ENCODE measurements at places on chromosomes 3 and 15.

DNA sequence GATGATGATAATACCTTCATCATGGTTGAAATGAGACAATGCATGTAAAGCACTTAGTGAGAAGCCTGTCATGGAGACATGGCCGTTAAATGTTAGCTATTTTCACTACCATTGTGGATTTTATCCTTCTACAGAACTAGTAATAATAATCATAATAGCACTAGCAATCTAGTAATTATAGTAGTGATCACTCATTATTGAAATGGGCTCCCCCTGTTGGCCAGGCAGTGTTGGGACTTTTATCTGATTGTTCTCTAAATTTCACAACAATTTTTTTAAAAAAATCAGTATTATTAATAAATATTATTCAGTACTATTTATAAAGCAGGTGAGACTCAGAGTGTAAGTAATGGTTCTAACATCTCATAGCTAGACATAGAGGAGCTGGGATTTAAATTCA, 396.3 kb downstream of the IL5RA start:
- no peak for DNase-seq

DNA sequence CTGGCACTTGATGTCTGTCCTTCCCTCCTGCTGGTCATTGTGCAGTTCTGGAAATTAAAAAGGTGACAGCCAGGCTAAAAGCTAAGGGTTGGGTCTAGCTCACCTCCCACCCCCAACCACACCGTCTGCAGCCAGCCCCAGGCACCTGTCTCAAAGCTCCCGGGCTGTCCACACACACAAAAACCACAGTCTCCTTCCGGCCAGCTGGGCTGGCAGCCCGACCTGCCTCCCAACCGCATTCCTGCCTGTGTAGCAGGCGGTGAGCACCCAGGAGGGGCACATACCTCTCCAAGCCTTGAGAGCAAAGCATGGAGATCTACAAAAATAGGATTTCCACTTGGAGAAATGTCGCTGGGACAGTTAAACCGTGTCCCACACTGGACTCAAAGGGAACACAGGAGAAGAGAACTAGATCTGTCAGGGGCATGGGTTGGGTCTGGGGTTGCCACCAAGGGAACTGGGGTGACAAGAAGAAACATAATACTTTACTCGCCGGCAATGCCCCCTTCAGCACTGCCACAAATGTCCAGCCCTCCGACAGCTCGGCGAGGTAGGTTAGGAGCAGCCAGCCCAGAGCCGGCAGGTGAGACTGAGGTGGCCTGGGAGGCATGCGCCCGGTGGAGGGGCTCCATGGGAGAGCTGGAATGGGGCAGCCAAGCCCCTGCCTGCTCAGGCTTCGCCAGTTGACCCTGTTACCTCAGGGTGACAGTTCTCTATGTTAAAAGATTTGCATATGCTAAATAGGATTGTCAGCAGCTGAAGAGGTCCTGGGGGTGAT, 52.2 kb downstream of the EXOG start:
- no peak for DNase-seq

GRCh38 chr15:72722071-72722696, 36.2 kb downstream of the BBS4 start:
- DNase-seq = peak; percentile 68

GRCh38 chr3:175149675-175150074, 290.5 kb downstream of the NAALADL2 start:
- DNase-seq = peak; percentile 46

GRCh38 chr3:33646406-33646805, 71.6 kb downstream of the CLASP2 start:
- no peak for DNase-seq

GRCh38 chr15:83871808-83872559, 218.1 kb downstream of the ADAMTSL3 start:
- DNase-seq = peak; percentile 37

GRCh38 chr3:149145356-149145755, 15.9 kb downstream of the HPS3 start:
- no peak for DNase-seq

DNA sequence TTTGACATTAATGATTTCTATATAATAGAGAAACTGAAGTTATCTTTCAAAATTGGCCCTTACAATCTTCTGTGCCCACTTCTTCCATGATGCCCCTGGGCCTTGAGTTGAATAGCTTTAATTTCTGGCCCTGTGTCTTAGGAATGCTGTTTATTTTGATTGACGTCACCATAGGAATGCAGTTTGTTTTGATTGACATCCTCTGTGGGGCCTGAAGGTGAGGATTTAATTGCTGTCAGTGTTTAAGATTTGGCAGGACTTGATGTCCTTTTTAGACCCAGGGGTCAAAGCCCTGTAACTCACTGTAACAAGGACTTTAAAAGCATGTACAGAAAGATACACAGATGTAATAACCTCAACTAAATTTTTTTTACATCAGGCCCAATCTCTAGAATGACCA, 83.3 kb downstream of the GLDN start:
- DNase-seq = no peak

DNA sequence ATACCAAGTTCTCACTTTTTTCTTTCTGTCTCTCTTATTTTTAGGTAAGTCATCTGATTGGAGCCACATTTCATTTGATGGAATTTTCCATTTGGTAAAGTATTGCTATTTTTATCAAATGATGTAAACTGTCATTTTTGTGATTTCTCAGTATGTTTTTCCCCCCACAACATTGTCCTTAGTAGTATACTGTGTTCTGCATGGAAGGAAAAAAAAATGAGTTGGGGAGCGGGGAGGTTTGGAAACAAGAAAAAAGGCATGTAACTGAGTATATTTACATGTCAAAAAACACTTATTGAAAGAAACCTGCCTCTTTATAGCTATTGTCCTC, 104.2 kb downstream of the FILIP1L start:
- DNase-seq = no peak

DNA sequence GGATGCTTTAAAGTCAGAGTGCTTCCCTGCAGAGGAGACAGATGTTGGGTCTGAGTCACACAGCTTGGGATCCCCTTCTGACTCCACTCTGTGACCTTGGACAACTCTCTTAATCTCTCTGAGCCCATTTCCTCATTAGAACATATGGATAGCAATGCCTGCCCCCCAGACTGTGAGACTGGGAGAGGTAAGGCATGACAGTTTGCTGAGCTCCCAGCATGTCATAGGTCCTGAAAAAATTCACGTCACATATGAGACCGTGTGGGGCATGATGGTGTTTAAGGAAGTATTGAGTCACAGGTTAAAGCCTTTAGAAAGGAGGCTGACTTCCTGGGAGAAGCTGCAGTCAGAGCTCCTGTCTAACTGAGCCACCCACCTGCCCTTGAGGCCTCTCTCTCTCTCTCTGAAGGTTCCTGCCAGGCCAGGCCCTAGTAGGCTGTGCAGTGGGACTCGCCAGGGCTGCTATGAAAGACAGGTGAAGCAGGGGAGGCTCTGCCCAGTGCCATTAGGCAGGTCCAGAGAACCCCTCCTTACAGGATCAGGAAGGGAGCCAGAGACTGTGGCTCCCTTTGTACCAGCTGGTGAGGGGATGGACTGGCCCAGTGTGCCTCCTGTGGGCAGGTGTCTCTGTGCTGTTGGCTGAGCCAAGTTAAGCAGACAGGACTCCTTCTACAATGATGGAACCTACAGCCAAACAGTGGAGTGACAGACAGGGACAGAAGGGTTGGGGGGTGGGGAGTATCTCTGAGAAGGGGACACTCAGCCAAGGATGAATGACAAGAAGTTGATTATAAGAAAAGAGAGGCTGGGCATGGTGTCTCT, 19.5 kb upstream of the DOCK3 start:
- no peak for DNase-seq

DNA sequence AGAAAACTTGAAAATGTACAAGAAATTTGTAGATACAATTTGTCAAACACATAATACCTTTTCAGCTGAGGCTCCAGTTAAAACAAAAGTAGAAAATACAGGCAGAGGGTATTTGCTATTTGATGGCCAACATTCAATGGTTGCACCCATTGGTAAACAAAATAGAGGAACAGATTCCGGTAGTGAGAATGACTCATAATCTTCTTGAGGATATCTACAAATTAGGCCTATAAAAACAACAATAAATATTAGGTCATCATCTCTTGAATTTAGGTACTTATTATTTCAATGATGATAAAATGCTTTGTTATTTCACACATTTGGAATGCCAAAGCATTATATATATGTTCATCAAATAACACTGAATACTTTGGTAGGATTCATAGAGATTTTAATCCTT, 53.4 kb downstream of the DENND4A start:
- DNase-seq = no peak

DNA sequence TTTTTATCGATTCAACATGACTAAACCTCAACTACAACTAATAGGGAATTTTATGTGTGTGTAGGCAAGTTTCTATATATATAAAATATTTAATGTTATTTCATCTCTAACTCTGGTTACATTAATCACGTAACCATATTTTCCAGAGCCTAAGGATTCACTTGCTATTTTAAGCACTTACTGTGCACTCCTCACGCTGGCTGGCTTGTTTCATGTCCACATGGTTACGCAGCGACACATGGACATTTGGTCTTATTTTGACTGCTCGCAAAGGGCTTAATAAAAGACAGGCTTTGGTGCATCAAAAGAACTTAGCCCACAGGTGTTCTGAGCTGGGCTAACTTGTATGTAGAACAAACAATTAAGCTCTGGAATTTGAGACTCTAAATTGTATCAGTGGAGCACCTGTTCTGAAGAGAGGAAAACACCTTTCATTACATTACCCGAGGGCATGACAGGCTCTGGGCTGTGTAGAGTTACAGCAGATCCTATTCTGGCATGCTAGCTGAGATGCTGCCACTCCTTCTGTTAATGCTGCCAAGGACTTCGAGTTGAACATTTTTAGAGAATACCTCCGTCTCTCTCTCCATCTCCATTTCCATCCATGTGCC, 130.0 kb upstream of the NR2F2 start:
- DNase-seq = no peak

- no peak for DNase-seq
Observed at GRCh38 chr3:11699083-11699427, 55.3 kb upstream of the VGLL4 start.

GRCh38 chr15:79678032-79678701, 218.6 kb downstream of the MTHFS start:
- DNase-seq = no peak

- no peak for DNase-seq
Observed at GRCh38 chr3:101497803-101498202, 15.2 kb downstream of the SENP7 start.

DNA sequence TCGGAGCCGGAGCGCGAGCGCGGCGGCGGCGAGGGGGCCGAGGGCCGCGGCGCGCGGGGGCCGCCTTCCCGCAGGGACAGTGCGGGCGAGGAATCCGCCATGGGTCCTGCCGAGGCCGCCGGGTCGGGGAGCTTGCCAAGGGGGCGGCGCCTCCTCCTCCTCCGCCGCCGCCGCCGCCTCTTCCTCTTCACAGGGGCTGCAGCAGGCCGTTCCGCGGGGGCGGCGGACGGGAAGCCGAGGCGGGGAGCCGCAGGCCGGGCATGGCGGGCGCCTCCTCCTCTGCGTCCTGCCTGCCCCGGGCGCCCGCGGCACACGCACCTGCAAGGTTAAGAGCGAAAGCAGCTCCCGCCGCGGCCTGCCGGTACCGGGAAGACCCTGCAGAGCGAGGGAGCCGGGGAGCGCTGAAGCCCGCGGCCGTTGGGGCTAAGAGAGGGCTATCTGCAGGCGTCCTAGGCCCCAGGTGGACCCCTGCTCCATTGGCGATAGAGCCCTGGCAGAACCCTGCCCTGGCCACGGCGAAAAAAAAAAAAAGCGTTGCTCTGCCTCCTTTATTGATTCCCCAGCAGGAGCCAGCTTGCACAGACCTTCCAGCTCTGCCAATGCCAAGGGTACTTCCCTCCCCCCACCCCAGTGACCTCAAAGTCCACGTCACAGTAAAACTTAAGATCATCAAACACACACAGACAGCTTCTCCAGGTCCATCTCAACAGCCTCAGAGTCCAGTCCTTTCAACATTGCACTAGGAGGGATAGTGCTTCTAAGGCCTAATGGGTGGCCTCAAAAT, at the start of gene LYSMD2:
Gene LYSMD2, minus strand, starts transcription at position 134 of the 784 bp plus-strand sequence. Its CDS starts 33 bp downstream, at position 101.
- DNase-seq = peak; percentile 77

- DNase-seq = no peak
Observed at GRCh38 chr3:108133858-108134554, 43.2 kb upstream of the CD47 start.

DNA sequence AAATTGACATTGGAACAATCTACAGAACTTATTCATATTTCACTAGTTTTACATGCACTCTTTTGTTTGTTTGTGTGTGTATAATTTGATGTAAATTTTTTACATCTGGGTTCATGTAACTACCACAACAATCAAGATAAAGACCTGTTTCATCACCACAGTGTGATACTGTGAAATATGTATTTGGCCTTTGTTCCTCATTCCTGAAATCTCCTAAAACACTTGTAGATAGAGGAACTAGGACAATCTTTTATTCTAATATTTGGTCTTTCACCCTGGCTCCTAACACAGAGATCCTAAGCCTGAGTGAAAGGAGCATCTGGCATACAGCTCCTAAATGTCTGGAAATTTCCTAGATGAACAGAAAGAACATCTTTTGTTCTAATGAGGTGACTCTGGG, 155.0 kb upstream of the GPR149 start:
- no peak for DNase-seq

- no peak for DNase-seq
Observed at GRCh38 chr3:5523125-5523524, 335.6 kb downstream of the EDEM1 start.

DNA sequence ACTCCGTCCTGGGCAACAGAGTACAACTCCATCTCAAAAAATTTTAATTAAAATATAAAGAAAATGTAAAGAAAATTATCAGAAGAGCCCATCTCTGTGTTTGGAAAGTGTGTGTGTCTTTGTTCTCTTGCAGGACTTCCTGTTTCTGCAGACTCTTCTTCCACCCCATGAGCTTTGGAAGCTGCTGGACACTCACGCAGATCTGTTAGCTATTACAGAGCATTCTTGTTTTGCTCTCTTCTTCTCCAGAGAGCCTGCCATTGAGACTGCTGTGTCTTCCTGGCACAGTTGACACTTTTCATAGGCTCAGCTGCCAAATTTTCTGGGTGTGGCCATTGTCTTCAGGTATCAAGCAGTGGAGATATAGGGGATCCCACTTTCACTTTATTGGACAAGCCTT, 6.0 kb upstream of the CCR8 start:
- DNase-seq = no peak

DNA sequence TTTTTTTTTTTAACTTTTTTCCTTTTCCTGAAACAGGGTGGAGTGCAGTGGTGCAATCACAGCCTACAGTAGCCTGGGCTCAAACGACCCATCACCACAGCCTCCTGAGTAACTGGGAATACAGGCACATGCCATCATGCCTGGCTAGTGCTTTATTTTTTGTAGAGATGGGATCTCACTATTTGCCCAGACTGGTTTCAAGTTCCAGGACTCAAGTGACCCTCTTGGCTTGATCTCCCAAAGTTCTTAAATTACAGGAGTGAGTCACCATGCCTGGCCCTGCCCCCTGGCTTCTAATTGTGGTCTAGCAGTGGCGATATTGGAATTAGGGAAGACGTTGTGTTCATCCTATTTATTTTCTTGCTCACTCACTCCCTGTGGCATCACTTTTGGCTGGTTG, 1138.4 kb downstream of the SI start:
- no peak for DNase-seq

- DNase-seq = no peak
Observed at GRCh38 chr3:133103706-133104105, 65.5 kb downstream of the TMEM108 start.
